ENCODE measurements at places on chromosomes 1 and 21.

DNA sequence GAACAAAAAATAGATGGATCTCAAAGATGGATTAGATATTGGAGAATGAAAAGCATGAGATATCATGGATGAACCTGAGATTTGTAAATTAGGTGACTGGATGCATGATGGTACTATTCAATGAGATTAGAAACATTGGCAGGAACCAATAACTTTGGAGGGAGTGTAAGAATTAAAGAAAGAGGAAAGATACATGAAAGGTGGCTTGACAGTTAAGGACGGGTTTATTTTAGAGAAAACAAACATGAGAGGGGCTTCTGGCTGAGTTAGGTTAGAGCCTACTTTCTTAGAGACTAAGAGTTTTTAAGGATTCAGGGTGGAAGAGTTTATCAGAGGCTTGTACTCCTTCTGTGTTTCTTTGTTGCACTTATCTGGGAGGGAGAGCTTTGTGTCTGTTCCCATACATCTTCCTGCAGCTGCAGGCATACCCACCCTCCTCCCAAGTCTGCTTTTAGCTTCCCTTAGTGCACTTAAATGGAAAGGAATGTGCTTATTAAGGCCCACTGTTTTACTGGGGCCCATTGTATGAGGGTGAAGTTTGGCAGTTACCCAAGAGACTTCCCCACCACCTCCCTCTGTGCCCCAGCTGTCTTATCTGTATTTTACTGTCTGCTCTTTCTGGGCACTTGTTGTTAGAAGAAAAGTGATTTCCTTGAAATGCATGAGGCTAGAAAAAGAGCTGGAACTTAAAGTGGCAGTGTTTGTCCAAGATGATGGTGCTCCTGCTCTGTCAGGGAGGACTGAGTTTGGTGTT is 26.1 kb upstream of the CR2 start:
- DNase-seq = no peak

DNA sequence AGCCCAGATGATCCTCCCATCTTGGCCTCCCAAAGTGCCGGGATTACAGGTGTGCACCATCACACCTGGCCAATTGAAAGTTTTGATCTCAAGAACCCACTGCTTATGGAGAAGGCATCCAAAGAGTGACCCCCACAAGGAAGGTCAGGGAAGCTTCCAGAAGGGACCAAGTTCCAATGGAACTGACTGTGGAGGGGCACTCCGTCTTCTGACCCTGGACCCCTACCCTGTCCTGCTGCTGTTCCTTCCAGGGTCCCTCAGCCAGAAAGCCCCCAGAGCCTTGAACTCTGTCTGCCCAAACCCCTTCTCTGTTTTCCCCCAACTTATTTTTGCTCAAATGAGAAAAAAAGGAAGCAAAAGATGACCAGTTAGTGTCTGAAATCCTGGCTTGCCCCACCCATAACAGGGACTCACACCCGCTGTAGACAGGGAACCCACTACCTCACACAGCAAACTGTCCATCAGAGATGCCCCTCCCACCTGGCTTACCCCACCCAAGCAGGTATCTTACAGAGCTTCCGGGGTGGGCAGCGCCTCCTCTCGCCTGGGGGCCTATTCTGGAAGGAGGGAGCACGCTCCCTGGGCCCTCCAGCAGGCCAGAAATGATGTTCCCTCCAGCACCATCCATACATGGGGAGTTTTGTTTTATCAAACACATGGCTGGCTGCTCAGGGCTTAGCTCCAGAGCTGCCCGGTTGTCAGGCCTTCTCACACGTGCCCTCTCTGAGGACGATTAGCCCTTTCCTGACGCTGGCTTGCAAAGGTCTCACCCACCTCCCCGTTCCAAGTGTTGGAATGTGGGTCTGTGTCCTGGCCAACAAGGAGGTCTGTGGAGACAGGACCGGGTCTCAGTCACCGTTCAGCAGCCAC is 3.1 kb upstream of the WNT3A start:
- no peak for DNase-seq

GRCh38 chr1:151867321-151867720 is 13.8 kb upstream of the THEM5 start:
- peak; percentile 29 for DNase-seq

DNA sequence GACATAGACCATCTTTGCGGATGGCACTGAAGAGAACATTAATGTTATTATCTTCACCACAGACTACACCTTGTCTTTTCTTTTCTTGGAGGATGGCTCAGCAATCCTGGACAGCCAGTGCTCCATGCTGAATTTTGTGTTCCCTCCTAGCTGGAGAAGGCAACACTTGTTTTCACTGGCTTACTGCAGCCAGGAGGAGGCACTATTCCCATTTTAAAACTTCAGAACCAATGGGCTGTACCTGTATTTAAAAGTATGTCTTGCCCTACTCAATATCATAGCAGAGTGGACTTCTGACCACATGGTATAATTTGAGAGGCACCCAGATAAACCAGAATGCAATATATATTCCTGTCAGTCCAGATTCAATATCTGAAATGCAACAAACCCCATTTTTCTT is 53.3 kb upstream of the POGK start:
- no peak for DNase-seq

- no peak for DNase-seq
Measured at GRCh38 chr1:101122452-101123166, 97.0 kb upstream of the DPH5 start.

GRCh38 chr1:107357376-107357775 is 216.5 kb downstream of the NTNG1 start:
- no peak for DNase-seq

DNA sequence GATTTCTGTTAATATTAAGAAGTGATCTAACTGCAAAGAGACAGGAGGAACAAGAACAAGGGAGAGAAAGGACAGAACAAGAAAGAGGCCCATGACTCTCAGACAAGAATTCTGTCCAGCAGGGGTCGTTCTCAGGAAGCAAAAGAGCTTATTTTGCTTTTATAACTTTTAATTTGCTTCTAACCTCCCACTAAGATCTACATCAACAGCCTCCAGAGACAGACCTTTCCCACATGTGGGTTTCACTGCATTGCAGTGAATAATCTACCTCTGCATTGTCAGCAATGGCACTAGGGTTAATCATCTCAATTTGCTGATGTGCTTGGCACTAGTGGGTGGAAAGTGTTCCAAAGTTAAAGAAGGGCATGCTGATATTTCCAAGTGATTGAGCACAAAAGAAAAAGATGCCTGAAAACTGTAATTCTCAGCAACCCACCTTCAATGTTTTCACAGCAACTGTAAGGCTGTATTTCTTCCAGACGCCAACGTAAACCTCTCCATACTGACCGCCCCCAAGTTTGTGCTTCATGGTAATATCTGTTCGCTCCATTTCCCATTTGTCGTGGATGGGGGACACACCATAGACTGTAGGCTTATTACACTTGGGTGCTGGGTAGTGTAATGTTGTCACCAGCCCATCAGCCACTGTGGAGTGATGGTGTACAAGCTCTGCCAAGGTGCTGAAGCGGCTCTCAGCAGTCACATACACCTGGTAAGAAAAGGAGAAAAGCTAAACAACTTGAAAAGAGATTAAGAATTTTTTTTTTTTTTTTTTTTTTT is 39.5 kb downstream of the TOR3A start:
- DNase-seq = peak; percentile 58

DNA sequence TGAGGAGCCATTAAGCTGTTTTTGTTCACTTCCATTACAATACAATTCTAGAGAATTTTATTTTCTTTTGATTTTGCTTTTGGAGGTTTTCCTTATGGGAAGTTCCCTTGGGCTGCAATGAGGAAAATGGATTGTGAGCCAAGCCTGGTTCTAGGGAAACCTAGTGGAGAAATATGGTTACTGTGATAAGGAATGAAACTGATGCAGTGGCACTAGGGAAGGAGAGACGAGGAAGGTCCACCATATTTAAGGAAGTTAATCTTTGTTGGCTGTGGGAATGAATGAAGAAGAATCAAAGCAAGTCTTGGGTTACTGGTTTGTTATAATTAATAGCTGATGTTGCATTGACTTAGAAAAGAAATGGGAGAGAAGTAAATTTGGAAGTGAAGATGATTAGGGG is 28.4 kb downstream of the CHML start:
- no peak for DNase-seq

GRCh38 chr1:201123866-201124265 is 3.1 kb downstream of the ASCL5 start:
- no peak for DNase-seq

DNA sequence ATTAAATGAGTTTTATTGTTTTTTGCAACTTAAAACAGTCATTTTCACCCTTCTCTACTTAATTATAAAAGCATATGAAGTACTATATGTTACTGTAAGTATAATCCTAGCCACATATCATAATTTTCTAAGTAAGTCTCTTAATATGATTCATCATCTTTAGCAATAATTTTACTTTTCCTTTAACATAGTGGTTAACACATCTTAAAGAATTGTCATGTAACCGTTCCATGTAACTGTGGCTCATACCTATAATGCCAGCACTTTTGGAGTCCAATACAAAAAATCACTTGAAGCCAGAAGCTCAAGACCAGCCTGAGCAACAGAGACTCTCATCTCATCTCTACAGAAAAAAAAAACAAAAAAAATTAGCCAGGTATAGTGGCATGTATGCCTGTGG is 260.6 kb upstream of the DUSP10 start:
- no peak for DNase-seq

- no peak for DNase-seq
Measured at GRCh38 chr1:24875257-24875656, 54.8 kb downstream of the RUNX3 start.

DNA sequence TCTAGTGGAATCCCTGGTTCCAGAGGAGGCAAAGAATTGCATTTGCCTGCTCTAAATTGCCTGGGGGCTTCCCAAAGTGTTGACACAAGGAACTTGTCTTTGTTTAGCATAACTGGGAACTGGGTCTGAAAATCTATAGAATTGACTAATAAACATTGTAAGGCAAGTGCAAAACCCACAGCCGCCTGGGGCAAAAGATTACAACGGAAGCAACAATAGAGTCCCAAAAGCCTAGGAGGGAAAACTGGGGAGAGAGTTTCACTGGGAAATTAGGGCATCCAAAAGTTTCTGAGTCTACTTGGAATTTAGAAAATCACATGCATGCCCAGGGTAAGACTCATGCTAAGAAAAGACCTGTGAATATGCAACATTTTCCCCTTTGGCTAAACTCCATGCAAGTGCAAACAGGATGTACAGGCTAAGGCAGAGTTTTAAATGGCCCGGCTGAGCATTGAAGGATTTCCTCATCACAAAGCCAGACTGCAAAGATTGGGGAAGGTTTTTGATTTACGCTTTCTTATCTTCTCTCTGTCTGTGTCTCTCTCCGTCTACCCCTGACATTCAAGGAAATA is 725.3 kb upstream of the NCAM2 start:
- DNase-seq = no peak

GRCh38 chr1:219993554-219994433 is 52.5 kb downstream of the EPRS1 start:
- DNase-seq = peak; percentile 2

GRCh38 chr1:158506369-158506987 is 34.5 kb downstream of the OR10R2 start:
- DNase-seq = no peak

DNA sequence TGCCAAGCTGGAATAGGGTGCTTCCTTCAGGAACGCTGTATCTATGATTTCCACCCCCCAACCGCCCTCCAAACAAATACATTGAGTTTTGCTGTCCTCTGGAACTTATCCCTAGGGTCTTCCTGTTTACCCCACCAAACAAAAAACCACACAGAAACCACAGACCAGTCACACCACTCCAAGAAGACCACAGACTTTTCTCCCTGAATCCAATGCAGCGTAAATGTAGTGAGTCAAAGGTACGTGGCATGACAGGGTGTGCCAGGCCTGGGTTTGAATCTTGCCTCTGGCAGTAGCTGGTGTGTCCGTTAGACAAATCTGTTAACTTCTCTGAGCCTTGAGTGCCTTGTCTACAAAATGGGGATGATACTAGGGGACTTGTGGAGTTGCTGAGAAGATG is 27.8 kb downstream of the ASAP3 start:
- no peak for DNase-seq

GRCh38 chr1:225049594-225049993 is 120.1 kb downstream of the DNAH14 start:
- DNase-seq = no peak

- DNase-seq = no peak
Measured at GRCh38 chr1:151853411-151853943, at the start of gene THEM5. THEM5 (minus strand) TSS chr1:151853712; CDS start chr1:151853565, 147 bp downstream.

DNA sequence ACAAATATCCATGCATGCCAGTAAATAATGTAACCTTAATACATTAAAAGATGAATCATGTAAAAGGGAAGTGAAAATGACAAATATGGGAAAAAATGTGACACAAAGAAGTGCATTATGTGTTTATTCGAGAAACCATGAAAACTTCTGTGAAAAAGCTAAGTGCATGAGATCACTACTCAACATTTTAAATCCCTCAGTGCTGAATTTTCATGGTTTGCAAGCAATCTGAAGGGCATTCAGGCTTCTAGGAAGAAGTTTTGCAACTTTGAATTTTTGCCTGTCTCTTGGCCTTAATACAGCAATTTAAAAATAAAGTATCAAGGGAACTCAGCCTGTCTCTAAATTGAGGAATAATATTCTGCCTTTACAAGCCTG is 78.2 kb downstream of the MAP3K7CL start:
- DNase-seq = peak; percentile 88

GRCh38 chr1:162561616-162562469 is at the start of gene UAP1:
UAP1 (plus strand) TSS chr1:162561722; CDS start chr1:162566069, 4,347 bp downstream.
- no peak for DNase-seq

DNA sequence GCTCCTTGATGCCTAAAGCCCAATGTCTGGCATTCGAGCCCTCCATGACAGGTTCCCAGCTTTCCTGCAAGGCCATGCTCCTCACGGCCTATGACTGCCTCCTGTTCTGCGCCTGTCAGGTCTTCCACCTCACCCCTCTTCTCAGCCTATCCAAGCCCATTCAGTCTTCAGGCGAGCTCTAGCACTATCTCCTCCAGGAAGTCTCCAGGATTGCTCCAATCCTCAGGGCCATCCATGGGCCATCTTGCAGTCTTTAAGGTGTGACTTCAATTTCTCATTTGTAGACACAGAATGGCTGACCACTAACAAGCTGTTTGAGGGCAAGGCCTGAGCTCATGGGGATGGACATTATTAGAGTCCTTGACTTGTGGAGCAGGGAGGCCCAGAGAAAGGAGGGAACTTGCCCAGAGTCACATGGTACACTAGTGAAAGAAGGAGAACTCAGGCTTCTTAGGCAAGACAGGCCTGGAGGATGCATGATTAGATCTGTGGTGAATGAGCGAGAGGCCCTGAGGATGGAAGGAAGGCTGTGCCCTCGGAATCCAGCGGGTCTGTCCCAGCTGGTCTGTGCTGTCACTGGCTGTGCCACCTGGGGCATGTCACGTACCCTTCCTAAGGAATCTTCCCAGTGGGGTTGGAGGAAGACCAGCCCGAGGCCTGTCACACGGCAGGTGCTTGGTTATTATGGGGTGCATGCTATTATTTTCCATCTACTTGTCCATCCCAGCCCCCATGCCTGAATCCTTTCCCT is 1.2 kb upstream of the ACOT11 start:
- no peak for DNase-seq
